ENCODE measurements at places on chromosomes 16 and 17. TPM values are rescaled to one million over a fixed set of nuclear protein-coding genes. Genes with fewer than 3 reads are reported as not detected.

The TP53TG3 gene
- not detected for total RNA-seq

The GAS2L2 gene
- 1.4 TPM for total RNA-seq

The CLEC18C gene
- 0.30 TPM for total RNA-seq

The SGCA gene
- total RNA-seq = 5.2 TPM

The ABHD15 gene
- total RNA-seq = 25.7 TPM

The CES5A gene
- total RNA-seq = not detected

The RANBP10 gene
- total RNA-seq = 19.5 TPM

GRCh38 chr16:83458612-83459011, 349.2 kb upstream of the HSBP1 start:
- H3K27me3 ChIP-seq = no peaks in the 10 kb centered on the region
- no peaks in the 10 kb centered on the region for H3K36me3 ChIP-seq
- H3K27ac ChIP-seq = no peak overlapping the region
- no peaks in the 10 kb centered on the region for H3K4me1 ChIP-seq
- no peak overlapping the region for H3K4me3 ChIP-seq

DNA sequence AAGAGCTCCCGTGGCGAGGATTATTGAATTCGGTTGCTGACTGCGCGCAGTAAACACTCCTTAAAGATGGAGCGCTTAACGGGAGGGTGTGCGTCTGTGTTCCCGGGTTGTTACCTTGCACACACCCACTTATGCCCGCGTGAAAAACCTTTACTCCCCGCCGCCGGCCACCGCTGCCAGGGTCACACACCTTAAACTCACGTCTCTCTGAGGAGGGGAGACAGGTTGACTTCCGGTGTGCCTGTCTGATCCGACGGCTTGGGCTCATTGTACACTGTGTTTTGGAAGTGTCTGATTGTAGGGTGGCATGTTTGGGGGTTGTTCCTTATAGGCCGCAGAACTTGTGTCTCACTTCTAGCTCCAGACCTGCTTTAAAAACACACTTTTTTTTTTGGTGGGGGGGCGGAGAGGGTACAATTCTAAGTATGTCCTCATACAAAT, 66.8 kb downstream of the KPNA2 start:
- no peak for DNase-seq
- no peaks in the 10 kb centered on the region for H3K4me1 ChIP-seq
- H3K36me3 ChIP-seq = no peaks in the 10 kb centered on the region
- peak overlapping the region; percentile 91 for H3K4me3 ChIP-seq

DNA sequence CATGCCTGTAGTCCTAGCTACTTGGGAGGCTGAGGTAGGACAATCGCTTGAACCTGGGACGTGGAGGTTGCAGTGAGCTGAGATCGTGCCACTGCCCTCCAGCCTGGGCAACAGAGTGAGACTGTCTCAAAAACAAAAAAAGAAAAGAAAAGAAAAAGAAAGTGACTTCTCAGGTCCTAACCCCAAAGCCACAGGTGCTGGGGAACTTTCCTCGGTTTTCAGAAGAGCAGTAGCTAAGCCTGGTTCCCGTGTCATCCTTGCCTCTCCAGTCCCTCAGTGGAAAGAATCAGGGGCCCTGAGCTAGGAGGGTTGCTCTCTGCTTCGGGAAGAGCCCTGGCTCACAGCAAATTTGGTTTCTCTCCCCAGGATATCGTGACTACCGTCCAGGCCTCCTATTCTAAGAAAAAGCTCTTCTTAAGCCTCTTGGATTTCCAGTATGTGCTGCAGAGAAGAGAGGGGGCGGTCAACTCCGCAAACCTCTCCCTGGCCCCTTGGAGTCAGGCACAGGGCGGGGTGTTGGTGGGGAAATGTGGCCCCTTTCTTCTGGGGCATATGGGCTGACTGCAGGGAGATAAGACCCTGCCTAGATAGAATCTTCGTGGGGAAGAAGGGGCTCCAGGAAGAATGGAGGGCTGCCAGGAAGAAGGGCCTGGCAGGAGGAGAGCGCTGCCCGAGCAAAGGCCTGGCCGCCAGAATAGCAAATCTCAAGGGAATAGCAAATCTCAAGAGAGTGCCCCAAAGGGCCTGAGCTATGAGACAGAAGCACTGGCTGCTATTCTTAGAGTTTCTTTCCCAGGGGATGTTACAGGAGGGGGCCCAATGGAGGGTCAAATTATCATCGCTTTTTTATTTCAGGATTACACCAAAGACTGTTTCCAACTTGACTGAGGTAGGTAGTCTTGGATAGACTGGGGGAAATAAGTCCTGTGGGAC, 8.3 kb upstream of the NLRC5 start:
- no peak overlapping the region for H3K27ac ChIP-seq
- H3K27me3 ChIP-seq = no peaks in the 10 kb centered on the region
- no peak overlapping the region for H3K4me3 ChIP-seq
- DNase-seq = no peak

DNA sequence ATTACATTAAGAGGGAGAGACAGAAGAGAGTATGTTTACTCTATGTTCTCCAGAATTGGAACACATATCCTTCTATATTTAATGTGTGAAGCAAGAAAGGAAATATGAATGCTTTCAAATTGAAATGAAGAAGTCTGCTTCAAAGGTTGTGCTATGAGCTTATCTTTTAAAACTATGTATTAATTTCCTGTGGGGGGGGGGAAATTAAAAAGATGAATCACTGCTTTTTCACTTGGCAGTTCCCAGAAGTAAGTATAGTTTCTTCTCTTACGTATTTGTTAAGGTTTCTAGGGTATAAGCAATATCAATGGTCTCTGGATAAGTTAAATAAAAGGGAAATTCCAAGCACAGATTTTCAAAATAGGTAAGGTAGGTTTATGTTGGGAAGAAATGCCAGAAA, 7.0 kb downstream of the TERF2 start:
- no peak overlapping the region for H3K27ac ChIP-seq
- H3K4me3 ChIP-seq = no peak overlapping the region
- no peaks in the 10 kb centered on the region for H3K4me1 ChIP-seq

DNA sequence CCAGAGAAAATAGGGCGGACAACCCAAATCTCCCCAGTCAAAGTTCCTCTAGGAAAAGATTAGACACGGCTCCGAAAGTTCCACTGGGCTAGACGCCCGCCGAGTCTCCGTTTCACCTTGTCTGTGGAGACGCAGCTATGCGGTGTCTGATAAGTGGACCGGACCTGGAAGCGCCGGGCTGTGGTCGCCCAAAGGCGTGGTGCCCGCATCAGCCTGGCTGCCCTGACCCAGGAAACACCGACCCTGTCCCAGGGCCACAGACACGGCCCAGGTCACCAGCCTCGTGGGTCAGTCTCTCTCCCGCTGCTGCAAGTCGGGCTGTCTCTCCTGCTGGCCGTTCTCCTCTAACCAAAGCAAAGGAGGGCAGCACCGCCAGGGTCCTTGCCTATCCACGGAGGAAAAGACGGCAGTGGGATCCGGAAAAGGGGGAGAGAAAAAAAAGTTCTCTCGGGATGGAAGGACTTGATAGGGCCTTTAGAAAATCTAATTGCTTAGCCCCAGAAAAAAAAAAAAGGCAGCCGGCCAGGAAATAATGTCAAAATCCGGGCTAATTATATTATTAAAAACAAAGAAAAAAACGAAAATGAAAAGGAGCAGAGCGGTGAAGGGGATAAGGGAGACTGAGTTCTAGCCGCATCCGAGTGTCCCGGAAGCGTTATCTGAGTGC, 13.9 kb upstream of the FOXF1 start:
- H3K36me3 ChIP-seq = no peaks in the 10 kb centered on the region
- no peak overlapping the region for H3K27ac ChIP-seq
- no peak for DNase-seq
- no peaks in the 10 kb centered on the region for H3K27me3 ChIP-seq
- H3K4me3 ChIP-seq = no peak overlapping the region

GRCh38 chr17:70345061-70345460, 175.7 kb downstream of the KCNJ2 start:
- no peak for DNase-seq
- no peak overlapping the region for H3K4me3 ChIP-seq
- H3K27ac ChIP-seq = no peak overlapping the region
- H3K4me1 ChIP-seq = no peaks in the 10 kb centered on the region
- H3K27me3 ChIP-seq = no peaks in the 10 kb centered on the region
- H3K36me3 ChIP-seq = no peaks in the 10 kb centered on the region

GRCh38 chr17:76076765-76077583, 2.0 kb upstream of the ZACN start:
- H3K27me3 ChIP-seq = peaks cover 63% of the 10 kb centered on the region
- no peaks in the 10 kb centered on the region for H3K4me1 ChIP-seq
- no peak for DNase-seq
- H3K27ac ChIP-seq = no peak overlapping the region

GRCh38 chr17:18217412-18218015, 7.9 kb upstream of the LLGL1 start:
- peak; percentile 86 for DNase-seq
- H3K27me3 ChIP-seq = no peaks in the 10 kb centered on the region
- H3K36me3 ChIP-seq = no peaks in the 10 kb centered on the region

DNA sequence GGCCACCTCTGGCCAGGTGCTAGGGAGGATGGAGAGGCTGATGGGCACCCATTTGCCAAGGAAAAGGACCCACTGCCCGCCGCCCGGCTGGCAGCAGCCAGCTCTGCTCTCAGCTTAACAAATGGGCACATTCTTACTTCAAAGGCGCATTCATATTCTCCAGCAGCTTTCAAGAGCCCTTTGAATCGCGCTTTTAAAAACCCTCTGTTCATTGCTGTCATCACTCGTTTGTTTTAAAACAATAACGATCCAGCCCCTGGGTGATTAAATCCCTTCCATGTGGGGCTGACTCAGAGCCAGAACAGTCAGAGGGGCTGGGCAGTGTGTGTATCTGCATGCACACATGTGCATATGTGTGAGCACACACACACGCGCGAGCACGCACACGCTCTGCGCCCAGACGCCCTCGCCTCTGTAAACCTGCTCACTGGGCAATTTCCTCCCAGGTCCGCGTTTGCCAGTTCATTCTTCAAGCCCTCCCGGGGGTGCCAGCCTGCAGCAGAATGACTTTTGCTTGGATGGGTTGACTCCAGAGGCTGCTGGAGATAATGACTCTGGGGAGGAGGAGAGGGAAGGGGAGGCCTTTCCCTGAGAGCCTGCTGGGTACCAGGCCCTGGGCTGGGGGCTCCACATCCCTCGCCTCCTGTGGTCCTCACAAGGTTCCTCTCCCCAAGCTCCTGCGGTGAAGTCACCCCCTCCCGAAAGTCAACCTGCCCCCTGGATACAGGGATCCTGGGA, 133.1 kb downstream of the SDK2 start:
- H3K27me3 ChIP-seq = no peaks in the 10 kb centered on the region
- H3K4me1 ChIP-seq = no peaks in the 10 kb centered on the region
- no peak for DNase-seq
